ENCODE measurements at places on chromosomes 7 and 10.

DNA sequence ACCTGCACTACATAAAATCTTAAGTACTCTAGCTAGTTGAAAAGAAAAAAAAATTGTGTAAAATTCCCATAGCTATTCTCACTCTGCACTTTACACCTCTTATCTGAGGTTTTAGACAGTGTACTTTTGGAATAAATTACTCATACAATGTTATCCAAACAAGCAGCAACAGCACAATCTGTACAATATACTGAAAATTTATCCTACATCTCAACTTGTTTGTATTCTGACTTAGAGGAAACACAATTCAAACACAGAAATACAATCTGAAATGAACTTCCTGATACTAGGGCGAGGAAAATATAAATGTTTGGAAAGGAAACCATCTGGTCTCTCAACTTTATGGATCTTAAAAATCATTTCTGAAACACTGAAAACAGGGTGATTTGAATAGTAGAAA lies 381.7 kb downstream of the THSD7A start:
- no peak for DNase-seq

DNA sequence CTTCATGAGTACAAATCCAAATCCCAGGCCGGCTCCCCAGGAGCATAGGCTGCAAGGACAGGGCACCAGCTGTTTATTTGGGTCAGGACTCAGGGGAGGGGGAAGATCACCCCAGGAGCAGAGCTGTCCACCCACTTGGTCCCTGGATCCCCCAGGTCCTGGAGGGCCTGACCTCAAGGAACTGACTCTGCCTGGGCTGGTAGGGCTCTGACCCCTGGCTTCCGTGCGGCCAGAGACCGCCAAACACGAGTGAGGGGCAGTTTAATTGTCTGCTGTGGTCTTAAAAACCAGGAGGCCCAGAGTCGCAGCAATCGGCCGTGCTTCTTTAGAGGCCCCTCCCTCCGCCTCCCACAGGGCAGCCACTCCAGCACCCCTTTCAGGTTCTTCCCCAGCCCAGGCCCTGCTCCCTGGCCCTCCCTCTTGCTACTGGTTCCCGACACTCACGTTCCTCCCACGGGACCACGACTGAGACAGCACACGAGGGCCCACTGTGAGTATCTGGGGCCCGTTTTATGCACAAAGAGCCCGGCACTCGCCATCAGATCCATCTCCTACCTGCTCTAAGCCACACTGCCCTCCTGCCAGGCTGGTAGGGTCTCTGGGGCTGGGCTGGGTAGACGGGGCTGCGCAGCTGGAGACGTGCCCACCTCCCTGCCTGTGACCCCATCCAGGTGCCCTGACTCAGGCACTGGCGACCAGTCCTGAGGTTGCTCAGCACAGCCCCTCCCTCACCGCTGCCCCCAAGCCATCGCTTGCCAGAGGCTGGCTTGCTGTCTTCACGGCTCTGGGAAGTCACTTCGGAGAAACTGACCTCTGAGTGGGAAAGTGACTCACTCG lies 30.0 kb upstream of the CFAP46 start:
- no peak for DNase-seq

DNA sequence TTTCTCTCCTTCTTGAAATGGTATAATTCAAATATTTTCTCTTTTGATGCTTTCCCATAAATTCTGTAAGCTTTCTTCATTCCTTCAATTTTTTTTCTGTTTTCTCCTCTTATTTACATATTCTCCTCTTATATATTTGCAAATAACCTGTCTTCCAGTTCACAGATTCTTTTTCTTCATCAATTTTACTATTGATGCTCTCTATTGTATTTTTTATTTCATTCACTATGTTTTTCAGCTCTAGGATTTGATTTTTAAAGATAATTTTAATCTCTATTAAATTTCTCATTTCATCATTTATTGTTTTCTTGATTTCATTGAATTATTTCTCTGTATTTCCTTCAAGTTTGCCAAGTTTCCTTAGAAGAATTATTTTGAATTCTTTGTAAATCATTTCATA lies 54.0 kb upstream of the PRPS1L1 start:
- no peak for DNase-seq

GRCh38 chr10:91700273-91700672 lies 67.4 kb upstream of the PPP1R3C start:
- DNase-seq, result no peak

- no peak for DNase-seq
These were observed 21.8 kb downstream of the MAP3K8 start for GRCh38 chr10:30455816-30456215.

DNA sequence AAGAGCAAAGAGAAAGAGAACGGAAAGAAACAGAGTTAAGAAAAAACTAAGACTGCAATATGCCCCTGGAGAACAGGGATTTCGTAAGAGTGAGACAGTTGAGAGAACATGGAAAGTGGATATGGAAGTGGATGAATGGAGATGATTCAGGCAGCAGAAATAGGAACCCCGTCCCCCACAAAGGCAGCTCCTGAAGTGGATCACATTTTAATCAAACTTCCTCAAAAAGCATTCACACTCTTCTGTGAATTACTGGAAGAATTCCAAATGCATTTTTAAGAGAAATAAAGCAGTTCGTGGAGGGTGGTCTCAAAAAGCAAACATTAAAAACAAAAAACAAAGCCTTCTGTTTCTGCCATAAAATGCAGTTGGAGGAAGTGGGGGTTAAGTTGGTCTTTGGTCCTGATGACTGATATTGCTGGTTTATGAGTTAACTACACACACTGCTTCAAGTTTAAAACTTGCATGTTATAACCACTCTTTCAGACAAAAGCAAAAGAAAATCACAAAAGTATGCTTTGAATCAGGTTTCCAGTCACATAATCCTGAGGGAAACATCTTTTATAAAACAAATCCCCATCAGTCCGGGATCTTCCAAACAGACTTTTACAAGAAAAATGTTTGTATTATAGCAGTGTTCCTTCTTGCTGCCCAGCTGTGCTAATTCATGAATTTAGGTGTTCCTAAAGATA lies 214.3 kb downstream of the FANK1 start:
- DNase-seq, result no peak

DNA sequence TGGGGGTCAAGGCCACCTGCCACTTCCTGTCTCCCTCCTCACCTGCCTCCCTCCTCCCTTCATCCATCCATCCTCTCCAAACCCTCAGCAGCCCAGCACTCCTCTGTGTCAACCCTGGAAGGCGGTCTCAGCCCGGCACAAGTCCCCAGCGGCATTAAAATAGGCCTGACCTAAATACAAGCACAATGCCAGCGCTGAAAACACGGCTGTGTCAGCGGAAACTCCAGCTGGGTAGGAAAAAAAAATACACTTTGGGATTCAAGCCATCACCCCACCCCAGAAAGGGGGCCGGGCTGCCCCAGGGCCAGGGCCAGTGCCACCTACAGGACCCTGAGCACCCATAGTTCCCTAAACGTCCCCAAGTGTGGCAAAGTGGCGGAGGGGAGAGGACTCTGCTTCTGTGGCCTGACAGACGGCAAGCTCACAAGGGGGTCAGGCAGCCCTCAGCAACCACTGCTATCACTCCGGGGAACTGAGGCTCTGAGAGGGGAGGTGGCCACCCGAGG lies 22.7 kb upstream of the GTF2IRD1 start:
- no peak for DNase-seq

- no peak for DNase-seq
These were observed 228.7 kb downstream of the FRMD4A start for GRCh38 chr10:14102056-14102455.

- DNase-seq, result no peak
These were observed 38.3 kb downstream of the LRRC72 start for GRCh38 chr7:16564909-16565426.

DNA sequence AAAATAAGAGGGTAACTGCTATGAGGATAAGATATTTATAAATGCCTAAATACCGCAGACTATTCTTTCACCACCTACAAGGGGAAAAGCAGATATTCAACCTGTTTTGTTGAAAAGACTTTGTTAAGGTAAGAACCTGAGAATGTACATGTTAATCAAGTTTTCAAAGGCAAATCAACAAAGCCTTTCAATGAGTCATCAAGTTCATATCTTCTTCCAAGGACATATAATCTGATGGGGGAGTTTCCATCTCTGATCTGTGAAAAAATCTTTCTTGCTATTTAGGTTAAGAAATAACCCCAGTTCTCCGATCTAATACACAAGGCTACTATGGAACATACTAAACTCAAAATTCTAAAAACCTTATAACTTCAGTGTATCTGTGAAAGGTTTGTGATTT lies 40.0 kb upstream of the ANLN start:
- no peak for DNase-seq

DNA sequence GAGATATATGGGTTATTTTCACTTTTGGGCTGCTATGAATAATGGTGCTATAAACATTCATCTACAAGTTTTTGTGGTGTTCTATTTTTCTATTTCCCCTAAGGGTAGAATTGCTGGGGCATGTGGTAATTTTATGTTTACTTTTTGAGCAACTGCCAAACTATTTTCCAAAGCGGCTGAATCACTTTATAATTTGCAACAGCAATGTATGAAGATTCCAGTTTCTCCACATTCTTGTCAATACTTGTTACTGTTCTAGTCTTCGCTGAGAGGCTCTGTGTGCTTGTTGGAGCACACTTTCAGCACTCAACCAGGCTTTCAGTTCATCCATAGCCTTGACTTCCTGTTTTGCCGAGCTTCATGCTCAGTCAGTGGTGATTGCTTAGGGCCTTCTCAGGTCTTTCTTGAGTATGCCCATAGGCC lies 39.0 kb downstream of the ADK start:
- no peak for DNase-seq

DNA sequence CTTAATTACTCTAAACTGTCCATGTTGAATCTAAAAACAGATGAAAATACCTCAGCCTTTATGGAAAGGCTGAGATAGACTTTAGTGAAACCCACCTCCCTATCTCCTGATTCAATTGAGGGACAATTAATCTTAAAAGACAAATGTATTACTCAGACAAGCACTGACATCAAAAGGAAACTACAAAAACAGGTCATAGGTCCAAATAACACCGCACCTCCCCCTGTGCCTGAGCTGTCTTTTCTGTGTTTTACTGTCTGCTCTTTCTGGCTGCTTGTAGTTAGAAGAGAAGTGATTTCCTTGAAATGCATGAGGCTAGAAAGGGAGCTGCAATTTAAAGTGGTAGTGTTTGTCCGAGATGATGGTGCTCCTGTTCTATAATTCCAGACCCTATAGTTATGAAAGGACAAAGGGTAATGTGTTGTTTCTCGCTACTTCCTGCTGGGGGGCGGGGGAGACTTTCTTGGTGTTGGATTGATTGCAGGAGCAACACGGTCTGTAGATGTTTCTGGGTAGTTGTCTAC lies 16.0 kb downstream of the AKR1C8 start:
- no peak for DNase-seq

GRCh38 chr7:47726047-47726726 lies 144.3 kb upstream of the TNS3 start:
- no peak for DNase-seq

GRCh38 chr10:8074881-8075280 lies 20.4 kb downstream of the GATA3 start:
- no peak for DNase-seq

- DNase-seq, result no peak
These were observed 1.2 kb downstream of the PLOD3 start for GRCh38 chr7:101216001-101216859.

- no peak for DNase-seq
These were observed 583.5 kb upstream of the SEMA3D start for GRCh38 chr7:85770332-85770731.

DNA sequence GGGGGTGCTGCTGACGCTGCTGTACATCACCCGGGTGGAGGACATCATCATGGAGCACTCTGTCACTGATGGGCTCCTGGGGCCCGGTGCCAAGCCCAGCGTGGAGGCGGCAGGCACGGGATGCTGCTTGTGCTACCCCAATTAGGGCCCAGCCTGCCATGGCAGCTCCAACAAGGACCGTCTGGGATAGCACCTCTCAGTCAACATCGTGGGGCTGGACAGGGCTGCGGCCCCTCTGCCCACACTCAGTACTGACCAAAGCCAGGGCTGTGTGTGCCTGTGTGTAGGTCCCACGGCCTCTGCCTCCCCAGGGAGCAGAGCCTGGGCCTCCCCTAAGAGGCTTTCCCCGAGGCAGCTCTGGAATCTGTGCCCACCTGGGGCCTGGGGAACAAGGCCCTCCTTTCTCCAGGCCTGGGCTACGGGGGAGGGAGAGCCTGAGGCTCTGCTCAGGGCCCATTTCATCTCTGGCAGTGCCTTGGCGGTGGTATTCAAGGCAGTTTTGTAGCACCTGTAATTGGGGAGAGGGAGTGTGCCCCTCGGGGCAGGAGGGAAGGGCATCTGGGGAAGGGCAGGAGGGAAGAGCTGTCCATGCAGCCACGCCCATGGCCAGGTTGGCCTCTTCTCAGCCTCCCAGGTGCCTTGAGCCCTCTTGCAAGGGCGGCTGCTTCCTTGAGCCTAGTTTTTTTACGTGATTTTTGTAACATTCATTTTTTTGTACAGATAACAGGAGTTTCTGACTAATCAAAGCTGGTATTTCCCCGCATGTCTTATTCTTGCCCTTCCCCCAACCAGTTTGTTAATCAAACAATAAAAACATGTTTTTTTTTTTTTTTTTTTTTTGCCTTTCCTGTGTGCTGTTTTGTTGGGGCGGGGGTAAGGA lies 55.8 kb downstream of the TSPAN15 start:
- DNase-seq, result no peak

GRCh38 chr7:100679927-100680575 lies 6.5 kb downstream of the GNB2 start:
- DNase-seq, result no peak

- no peak for DNase-seq
These were observed at the start of gene AFAP1L2 for GRCh38 chr10:114404171-114405010. TSS of gene AFAP1L2 (minus strand) at chr10:114404502. CDS start at chr10:114404455, 47 bp downstream.

- no peak for DNase-seq
These were observed 67.2 kb downstream of the ADD3 start for GRCh38 chr10:110074758-110075671.

DNA sequence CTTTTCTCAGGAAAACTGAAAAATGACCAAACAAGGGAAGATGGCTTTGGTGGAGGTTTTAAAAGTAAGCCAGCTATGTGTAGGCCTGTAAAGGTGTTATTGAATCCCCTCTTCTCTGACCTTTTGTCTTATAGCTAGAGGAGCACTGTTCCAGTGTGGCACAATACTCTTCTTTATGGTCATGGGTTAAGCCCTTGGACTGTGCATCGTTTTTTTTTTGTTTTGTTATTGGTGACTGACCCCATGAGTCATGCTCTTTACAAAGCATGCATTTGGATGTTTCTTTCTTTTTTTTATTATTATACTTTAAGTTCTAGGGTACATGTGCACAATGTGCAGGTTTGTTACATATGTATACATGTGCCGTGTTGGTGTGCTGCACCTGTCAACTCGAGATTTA lies 19.6 kb upstream of the FAM25A start:
- no peak for DNase-seq

GRCh38 chr10:12701696-12702095 lies 299.8 kb downstream of the CCDC3 start:
- DNase-seq, result no peak

GRCh38 chr10:125002047-125002422 lies 60.1 kb downstream of the ZRANB1 start:
- no peak for DNase-seq

GRCh38 chr10:109343293-109343692 lies 580.0 kb downstream of the XPNPEP1 start:
- DNase-seq, result no peak

GRCh38 chr10:14062528-14063260 lies 268.0 kb downstream of the FRMD4A start:
- DNase-seq, result no peak

- DNase-seq, result no peak
These were observed 93.9 kb upstream of the NPSR1 start for GRCh38 chr7:34564091-34564490.
